ENCODE measurements at places on chromosomes 11 and 22. TPM values are rescaled to one million over a fixed set of nuclear protein-coding genes. Genes with fewer than 3 reads are reported as not detected.
A peak's percentile ranks its signal among the peaks of the same experiment; 100 is the strongest.

Gene TMEM121B
- total RNA-seq: 0.15 TPM

DNA sequence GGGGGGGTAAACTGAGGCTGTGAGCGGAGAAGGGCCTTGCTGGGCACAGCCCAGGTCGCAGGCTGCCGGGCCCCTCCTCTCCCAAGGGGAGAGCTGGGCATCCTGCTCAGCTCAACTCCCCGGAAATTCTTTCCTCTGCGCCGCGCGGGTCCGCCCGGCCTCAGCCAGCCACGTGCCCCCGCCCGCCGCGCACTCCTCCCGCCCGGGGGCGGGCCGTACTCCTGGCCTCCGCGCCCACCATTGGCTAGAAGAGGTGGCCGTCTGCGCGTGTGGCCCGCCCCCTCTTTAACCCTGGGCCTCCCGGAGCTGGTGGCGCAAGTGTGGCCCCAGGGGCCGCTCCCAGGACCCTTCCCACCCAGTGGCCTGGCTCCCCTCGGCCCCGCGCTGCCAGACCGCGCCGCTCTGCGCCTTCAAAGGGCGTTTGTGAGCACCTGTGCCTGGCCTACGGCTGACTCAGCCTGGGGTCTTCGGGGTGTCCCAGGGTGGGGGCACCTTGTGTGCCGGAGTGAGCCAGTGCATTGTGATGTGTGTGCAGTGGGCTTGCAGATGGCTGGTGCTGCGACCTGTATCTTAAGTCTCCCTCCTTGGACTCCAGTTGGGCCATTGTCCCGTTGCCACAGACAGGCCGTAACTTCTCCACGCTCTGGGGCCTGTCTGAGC, 2.0 kb downstream of the MRGPRF start:
- peak; percentile 76 for DNase-seq

DNA sequence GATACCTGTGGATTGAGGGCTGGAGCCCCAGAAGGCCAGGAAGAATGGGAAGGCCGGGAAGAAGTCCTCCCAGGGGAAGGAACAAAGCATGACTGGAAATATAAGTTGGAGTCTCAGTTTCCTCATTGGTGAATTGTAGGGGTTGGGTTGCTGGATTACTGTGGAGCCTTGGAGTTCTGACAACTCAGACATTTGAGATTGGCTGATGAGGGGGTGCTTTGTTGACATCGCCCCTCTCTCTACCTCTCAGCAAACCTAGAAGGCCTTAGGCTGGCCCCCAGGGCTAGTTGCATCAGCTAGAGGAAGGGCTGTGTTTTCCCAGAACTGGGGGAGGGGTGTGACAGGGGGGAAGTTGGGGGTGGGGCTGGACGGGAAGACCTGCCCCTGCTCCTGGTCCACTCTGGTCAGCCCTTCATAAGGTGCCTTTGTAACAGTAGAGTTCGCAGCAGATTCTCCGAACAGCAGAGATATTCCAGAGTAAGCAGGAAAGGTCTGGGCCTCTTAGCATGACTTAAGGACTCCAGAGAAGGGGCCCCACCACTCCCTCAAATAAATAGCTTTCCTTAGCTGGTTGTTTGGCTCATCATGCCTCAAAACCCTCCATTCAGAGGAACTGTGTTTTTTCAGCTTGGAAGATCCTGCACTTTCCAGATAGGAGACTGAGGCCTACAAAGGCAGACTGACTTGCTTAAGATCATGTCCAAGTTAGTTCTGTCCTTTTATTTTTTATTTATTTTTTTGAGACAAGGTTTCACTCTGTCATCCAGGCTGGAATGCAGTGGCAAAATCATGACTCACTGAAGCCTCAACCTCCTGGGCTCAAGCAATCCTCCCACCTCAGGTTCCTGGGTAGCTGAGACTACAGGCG, 12.5 kb upstream of the THRSP start:
- no peak for DNase-seq

Gene CD6
- total RNA-seq: 1.9 TPM

Gene SLC37A2
- 25.8 TPM for total RNA-seq
